ENCODE measurements at places on chromosomes 11 and 22.

DNA sequence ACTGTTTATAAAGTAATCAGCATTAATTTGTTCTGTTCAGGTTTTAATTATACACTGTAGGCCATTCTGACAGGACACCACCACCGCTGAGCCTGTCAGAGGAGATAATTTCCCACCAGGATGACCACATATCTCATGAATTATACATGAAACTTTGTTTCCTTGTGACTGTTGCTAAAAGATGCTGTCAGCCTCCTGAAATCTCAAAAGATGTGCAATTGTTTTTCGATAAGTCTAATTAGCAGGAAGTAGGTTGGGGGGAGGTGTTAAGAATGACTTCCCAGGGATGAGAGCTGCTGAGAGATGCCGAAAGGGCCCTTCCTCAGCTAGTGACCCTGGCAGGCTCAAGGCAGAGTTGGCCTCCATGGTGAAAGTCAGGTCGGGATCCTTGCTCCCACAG lies 485.4 kb downstream of the SOX6 start:
- no peak for DNase-seq

DNA sequence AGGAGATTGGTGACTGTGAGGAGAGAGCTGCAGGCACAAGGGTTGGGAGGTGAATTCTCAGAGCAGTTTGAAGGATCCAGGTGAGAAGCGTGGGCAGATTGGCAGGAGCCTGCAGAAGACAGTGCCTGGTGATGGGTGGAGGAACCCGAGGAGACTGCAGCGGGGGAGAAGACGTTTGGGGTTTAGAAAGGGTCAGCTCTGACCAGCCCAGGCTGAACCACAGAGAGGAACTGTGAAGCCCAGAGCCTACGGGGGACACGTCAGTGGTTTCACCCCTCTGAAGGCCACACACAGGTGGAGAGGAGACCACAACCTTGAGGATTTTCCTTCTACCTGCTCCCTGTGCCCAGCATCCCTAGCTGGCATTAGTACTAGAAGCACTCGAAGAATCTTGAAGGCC lies 154.8 kb upstream of the TBCEL start:
- no peak for DNase-seq

- no peak for DNase-seq
Measured at GRCh38 chr11:124869331-124869730, 4.1 kb downstream of the ROBO3 start.

GRCh38 chr11:34830648-34831047 lies 85.5 kb downstream of the APIP start:
- DNase-seq, result peak; percentile 30

DNA sequence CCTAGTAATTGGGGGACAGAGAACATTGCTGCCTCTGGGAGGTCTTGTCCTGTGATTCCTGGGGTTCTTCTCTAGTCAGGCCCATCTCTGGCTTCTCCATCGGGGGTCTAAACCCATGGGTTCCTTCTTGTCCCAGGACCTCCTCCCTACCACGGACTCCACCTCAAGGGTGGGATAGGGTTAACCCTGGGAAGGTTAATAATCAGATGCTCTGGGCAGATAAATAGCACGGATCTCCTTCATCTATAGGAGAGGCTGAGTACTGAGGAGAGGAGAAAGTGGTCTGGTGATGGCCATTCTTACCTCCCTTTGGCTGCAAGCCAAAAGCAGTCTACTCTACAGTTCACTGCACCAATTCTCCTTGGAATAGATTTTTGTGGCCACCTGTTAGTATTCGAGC lies 10.5 kb downstream of the HEPHL1 start:
- no peak for DNase-seq

DNA sequence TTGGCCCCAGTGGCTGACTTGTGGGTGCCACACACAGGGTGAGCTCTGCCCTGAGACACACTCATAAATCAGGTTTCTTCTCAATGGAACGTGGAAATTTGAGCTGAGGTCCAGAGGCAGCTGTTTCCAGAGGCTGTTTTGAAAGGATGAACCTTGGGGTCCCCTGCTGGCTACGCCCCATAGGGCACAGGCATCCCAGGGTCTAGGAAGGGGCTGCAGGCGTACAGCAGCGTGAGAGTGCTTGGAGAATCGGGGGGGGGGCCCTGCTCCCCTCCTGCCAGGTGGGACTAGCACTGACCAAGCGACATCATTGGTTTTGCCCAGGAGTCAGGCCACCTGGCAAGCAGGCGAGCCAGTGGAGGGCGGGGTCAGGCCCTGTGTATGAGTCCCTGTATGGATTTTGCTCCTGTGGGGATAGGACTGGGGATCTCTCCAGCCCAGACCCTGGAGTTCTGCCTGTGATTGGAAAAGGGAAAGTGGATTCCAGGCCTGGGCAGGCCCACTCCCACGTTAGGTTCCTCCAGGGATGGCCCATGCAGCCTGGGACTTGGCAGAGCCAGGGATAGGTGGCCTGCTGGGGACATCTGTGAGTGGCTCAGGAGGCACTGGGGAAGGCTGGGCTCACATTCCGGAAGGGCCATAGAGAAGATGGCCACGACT lies 61.0 kb downstream of the FBXO7 start:
- no peak for DNase-seq

- DNase-seq, result peak; percentile 23
Measured at GRCh38 chr11:87739766-87740165, 435.5 kb downstream of the RAB38 start.

- DNase-seq, result peak; percentile 14
Measured at GRCh38 chr22:38707346-38707745, 1.6 kb downstream of the GTPBP1 start.

DNA sequence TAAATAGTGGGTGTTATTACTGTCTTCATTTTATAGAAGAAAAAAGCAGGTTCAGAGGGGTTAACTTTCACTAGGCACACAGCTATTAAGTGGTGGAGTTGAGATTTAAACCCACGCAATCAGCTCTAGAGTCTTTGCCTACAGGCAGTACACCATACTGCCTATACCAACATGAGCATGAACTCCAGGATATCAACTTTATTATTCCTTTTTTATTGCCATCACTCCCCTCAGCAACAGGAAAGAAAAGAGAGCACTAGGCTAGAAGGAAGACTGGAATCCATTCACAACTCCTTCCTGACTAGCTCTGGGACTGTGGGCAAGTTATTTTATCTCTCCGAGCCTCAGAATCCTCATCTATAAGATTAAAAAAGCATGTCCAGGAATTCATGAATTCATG lies 58.7 kb upstream of the FSHB start:
- DNase-seq, result no peak

DNA sequence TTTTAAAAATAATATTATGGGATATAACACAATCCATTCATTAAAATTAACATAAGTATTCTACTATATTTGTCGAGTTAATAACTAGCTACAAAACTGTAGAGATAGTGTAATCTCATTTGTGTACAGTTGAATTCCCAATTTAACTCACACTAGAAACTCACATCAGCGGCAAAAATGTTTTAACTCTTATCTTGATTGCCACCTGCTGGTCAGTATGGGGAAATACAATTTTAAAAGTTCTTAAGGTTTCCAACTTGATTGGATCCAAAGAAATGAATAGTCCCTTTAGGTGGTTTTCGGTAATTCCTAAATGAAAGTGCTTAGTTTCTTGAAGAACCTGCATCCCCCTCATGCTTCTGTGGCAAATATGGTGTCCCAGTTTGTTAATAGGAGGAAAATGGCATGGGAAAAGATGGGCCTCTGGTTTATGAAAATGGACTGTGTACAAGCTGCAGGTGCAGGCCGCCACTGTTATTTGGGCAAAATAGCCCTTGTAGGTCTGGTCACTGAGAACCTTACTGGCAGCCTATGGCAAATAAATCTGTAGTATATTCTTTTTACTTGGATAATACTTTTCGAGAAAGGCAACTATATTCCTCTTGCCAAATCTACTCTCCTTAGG lies 33.7 kb upstream of the SLC17A6 start:
- peak; percentile 43 for DNase-seq

GRCh38 chr11:112977755-112978154 lies 16.5 kb downstream of the NCAM1 start:
- peak; percentile 22 for DNase-seq

DNA sequence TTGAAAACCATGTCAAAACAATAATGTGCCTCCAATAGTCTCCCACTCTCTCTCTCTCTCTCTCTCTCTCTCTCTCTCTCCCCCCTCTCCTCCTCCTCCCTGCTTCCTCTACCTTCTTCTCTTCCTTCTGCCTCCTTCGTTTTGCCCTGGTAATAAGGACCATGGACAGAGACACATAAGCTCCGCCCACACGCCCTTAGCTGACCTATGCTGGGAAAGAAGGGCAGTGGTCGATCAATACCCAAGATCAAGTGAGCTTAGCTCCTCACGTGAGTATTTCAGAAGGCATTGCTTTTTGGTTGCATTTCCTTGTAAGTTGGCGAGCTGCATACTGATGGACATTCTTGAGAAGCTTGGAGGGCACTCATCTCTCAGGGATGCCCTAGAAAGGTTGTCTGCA lies 194.8 kb downstream of the MIAT start:
- DNase-seq, result peak; percentile 34

- no peak for DNase-seq
Measured at GRCh38 chr22:49322231-49322630, 505.4 kb downstream of the BRD1 start.

DNA sequence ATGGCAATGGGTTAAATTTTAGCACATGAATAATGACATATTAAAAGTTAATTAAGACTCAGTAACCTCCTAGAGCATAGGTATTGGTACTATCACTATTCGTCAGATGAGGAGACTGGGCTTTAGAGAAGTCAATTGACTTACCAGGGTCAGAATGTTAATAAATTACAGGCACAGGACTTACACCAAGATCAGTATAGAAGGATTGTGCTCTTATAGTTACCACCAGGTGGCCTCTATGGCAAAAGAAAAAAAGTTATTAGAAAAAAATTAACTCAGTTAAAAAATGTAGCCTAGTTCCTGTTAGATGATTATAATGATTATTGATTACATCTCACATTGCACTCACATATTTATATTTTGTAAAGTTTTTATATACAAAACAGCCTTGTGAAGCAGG lies 1163.7 kb downstream of the FAM181B start:
- no peak for DNase-seq

- DNase-seq, result peak; percentile 48
Measured at GRCh38 chr11:64101461-64101860, 64.5 kb downstream of the MACROD1 start.

GRCh38 chr11:71948314-71949027 lies 19.6 kb downstream of the RNF121 start:
- DNase-seq, result peak; percentile 34

DNA sequence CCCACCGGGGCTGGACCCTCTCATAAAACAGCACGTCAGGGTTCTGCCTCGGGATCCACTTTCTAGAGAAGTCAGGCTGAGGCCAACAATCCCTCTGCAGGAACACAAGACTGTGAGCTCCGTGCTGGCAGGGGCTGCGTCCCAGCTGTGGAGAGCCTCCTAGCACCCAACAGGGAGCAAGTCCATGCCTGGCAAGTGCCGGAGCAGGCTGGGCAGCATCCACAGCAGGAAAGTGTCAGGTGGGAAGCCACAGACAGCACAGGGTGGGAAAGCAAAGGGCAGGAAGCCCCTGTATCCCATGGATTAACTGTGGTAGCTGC lies 682.3 kb downstream of the TBC1D22A start:
- no peak for DNase-seq

- DNase-seq, result no peak
Measured at GRCh38 chr11:18304745-18305144, 17.2 kb downstream of the HPS5 start.

- no peak for DNase-seq
Measured at GRCh38 chr11:109071262-109071661, 350.7 kb upstream of the C11orf87 start.

GRCh38 chr22:20782596-20783299 lies 8.8 kb downstream of the SERPIND1 start:
- no peak for DNase-seq

GRCh38 chr11:65309006-65309405 lies 5.7 kb upstream of the CDC42EP2 start:
- DNase-seq, result no peak

DNA sequence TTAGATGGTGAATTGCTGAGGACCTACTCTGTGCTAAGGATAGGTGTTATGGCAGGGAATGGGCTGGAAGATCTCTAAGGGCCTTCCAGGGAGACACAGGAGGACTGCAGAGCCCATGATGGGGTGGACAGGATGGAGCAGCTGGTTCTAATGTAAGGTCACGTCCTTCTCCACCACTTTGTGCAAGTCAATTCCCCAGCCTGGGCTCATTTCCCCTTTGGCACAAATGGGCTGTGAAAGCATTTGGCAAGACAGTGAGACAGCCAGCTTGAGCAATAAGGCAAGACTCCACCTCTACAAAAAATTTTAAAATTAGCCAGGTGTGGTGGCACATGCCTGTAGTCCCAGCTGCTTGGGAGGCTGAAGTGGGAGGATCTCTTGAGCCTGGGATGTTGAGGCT lies 81.4 kb upstream of the THY1 start:
- DNase-seq, result no peak

Data from astrocyte of the hippocampus (primary cell).